ENCODE measurements at places on chromosomes 16 and 17. TPM values are rescaled to one million over a fixed set of nuclear protein-coding genes. Genes with fewer than 3 reads are reported as not detected.

GRCh38 chr17:15233971-15234370 is 31.2 kb downstream of the PMP22 start:
- no peak for DNase-seq

GRCh38 chr16:67961551-67961957 is 6.9 kb downstream of the SLC12A4 start:
- DNase-seq, result no peak

GRCh38 chr17:50677851-50678375 is 29.8 kb downstream of the ANKRD40 start:
- no peak for DNase-seq

- no peak for DNase-seq
Measured at GRCh38 chr17:63911657-63912100, 621 bp upstream of the CSHL1 start.

Gene PRSS33
- total RNA-seq, result not detected

- DNase-seq, result no peak
Measured at GRCh38 chr16:84117494-84117843, 727 bp upstream of the MBTPS1 start.

DNA sequence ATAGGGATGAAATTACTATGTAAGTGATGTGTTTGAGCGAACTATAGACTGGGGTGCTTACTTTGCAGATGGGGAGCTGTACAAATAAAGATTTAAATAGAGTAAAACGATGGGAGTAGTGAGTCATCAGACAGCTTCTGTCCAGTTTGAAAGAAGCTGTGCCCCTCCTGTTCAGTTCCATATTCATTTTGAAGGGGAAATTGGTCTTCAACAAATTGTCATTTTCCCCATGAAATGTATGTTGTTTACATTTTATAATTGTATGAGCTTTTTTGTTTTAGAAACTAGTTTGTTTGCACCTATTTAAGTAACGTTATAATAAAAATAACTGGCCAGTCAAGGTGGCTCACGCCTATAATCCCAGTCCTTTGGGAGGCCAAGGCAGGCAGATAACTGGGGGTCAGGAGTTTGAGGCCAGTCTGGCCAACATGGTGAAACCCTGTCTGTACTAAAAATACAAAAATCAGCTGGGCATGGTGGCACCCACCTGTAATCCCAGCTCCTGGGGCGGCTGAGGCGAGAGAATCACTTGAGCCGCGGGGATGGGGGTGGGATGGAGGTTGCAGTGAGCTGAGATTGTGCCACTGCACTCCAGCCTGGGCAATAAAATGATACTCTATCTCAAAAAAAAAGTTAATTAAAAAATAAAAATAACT is 20.2 kb downstream of the SEC14L1 start:
- DNase-seq, result no peak

Gene ITGB3
- 61.5 TPM for total RNA-seq

- DNase-seq, result no peak
Measured at GRCh38 chr16:17723531-17724134, 252.9 kb upstream of the XYLT1 start.

GRCh38 chr16:5377280-5377898 is 279.8 kb upstream of the EEF2KMT start:
- DNase-seq, result no peak

DNA sequence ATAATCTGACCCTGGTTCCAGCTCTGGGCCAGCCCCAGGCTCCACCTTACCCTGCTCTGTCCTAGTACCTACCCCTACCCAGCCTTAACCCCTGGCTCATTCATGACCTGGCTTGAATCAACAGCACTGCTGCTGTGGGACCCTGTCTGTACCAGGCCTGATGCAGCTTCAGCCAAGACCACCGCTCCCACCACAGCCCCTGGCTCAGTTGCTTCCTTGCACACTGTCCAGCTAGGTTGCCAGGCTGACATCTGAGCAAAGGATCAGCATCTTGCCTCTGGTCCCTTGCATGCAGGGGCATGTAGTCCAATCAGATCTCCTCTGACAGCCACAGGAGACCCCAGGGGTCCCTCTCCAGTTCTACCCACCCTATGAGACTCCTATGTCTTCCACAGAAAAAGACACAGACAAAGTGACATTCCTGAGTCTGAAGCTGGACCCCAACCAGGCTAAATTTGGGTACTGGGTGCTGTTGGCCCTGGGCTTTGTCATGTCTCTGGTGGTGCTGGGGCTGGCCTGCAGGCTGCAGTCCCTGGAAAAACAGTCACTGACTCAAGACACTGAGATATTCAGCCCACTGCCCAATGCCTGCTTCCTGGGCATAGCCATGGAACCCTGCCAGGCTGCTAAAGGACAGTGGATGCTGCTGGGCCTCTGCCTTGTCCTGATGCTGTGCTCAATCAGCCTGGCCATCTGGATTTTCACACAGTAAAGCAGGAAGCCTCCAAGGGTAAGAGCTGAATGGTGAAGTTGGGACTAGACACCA is 3.9 kb upstream of the KCNH6 start:
- no peak for DNase-seq

- DNase-seq, result no peak
Measured at GRCh38 chr17:49987681-49988441, 7.2 kb downstream of the DLX3 start.

- DNase-seq, result no peak
Measured at GRCh38 chr16:61274211-61274610, 762.0 kb downstream of the CDH8 start.

GRCh38 chr16:67935101-67935401 is 1.6 kb downstream of the PSMB10 start:
- DNase-seq, result no peak

Gene HOXB13
- total RNA-seq, result not detected

DNA sequence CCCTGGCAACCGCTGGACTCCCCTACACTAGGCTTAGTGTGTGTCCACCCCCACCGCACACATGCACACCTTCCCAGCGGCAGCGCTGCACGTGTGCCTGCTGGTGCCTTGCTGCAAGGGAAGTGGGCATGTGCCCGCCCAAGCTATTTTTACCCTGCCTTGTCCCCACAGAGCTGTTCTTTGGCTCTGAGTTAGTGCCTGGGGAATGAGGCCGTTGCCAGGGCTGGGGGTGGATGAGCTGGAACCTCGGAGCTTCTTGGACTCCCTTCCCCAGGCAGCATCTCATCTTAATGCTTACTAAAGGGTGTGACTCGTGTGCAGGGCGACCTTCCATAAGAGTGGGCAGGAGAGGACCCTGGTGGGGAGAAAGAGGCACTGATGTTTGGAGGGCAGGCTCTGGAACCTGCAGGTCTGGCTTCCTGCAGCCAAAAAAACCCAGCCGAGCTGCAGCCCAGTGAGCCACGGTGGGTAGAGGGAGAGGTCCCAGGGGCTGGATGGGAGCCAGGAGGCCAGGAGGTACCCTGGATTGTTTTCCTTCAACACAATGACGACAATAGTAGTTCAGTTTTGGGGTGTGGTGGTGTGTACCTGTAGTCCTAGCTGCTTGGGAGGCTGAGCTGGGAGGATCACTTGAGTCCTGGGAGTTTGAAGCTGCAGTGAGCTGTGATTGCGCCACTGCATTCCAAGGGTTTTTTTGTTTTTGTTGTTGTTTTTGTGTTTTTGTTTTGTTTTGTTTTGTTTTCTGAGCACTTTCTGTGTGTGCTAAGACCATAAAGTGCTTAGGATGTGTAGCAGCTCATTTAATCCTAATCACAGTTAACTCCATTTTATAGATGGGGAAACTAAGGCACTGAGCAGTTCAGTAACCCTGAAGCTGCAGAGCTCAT is 119.1 kb downstream of the RAB11FIP4 start:
- no peak for DNase-seq

Gene TBC1D3K
- not detected for total RNA-seq

DNA sequence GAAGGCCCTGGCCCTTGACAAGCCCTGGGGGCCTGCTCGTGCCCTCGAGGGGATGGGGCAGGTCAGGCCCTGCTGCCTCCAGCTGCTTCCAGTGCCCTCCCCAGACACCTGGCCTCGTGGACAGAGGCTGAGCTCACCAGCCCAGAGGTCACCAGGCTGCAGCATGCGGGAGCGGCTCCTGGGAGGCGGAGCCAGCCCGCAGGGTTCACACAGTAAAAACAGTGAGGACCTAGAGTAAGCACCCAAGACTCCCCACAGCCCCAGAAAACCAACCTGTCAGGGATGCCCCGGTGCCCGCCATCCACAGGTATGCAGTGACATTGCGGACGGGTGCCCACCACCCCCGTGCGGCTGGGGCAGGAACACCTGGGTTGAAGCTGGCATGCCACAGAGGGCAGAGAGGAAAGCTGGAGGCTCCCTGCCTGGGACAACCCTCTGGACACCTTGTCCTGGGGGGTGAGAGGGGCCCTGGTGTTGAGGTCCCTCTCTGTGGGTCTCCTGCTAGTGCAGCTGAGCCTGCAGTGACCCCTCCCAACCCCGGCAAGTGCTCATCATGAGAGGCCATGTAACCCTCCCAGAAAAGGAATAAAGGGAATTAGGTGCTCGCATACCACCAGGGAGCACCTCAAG is 62.1 kb downstream of the LMF1 start:
- no peak for DNase-seq

DNA sequence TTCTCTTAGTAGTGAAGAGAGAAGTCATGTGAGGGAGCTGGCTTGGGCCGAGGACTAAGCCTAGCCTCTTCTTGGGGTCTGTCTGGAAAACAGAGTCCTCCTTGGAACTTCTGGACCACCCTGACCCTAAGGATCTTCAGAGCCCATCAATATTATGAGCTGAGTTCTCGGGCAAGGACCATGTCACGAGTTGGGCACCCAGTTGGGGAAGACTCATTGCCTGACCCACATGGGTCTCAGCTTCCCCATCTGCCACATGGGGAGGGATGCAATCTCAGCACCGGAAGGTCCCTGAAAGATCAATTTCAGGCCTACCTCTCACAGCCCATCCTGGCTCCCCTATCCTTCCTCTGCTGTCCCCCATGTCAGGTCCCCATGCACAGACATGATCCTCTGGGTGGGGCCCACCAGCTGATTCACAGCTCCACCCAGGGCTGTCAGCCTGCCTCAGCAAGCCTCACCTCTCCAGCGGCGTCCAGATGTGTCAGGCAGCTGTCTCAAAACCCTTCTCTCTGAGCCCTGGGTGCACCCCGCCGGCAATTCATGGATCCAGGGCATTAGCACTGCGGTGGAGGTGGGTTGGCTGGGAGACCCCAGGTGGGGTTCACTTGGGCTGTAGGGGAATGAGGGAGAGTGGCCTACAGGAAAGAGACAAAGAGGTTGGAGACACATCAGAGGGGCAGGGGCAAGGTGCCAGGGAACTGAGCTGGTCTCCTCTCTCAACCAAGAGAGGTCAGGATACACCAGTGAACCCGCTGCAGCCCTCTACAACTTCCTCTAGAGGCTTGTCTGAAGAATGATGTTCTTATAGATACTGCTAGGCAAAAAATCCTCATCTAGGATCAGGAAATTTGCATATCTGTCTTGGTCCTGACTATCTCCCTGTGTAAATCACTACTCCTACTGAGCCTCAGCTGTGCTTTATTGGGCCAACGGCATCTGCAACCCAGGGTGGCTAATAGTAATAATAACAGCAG is 1.8 kb downstream of the NLRP1 start:
- DNase-seq, result peak; percentile 74

Gene MYH1
- not detected for total RNA-seq

GRCh38 chr16:19203374-19203966 is 35.4 kb downstream of the SYT17 start:
- DNase-seq, result no peak

Gene MT4
- not detected for total RNA-seq

DNA sequence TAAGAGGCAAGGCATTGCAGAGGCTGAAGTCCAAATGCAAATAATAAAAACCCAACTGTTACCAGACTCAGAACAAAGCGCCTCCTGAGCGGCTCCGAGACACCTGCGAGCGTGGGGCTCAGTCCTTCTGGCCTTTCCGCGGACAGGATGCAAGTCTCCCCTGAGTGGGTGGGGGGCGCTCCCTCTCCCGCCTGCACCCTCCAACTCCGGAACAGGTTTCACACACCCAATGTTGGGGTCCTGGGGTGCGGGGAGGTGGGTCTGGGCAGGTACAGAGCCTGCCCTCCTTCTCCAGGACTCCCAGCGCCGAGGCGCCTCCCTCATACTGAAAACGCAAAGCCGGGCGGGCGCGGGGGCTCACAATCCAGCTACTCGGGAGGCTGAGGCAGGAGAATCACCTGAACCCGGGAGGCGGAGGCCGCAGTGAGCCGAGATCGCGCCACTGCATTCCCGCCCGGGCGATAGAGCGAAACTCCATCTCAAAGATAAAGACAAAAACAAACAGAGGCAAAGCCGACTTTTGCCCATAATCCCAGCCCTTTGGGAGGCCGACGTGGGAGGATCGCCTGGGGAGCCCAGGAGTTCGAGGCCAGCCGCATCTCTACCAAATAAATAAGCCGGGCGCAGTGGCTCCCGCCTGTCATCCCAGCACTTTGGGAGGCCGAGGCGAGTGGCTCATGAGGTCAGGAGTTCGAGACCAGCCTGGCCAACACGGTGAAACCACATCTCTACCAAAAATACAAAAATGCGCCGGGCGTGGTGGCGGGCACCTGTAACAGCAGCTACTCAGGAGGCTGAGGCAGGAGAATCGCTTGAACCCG is 893 bp downstream of the GINS2 start:
- DNase-seq, result no peak

Gene DPEP2
- total RNA-seq, result 5.5 TPM

Gene SLC35G3
- total RNA-seq, result not detected

- DNase-seq, result no peak
Measured at GRCh38 chr16:10740845-10741208, 2.8 kb upstream of the NUBP1 start.

Gene ABCC3
- total RNA-seq, result 1.8 TPM

DNA sequence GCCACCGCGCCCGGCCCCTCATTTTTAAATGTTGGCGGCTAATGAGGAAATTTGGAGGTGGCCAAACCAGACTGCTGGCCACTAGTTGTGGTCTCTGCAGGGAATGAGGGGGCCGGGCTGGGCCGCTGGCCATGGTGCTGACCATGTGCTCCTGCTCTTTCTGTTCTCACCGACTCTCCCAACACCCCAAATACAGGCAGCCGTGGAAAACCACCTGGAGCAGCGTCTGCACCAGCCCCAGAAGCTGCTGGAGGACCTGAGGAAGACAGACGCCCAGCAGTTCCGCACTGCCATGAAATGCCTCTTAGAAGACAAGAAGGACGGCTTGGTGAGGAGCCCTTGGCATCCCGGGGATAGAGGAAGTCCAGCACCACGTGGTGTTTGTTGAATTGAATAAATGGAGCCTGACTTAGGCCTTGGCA is 21.3 kb downstream of the OTOA start:
- DNase-seq, result no peak

- no peak for DNase-seq
Measured at GRCh38 chr16:88521674-88522073, 48.5 kb upstream of the ZC3H18 start.

- no peak for DNase-seq
Measured at GRCh38 chr16:87489434-87490045, 3.3 kb downstream of the ZCCHC14 start.

Gene KIF2B
- not detected for total RNA-seq

DNA sequence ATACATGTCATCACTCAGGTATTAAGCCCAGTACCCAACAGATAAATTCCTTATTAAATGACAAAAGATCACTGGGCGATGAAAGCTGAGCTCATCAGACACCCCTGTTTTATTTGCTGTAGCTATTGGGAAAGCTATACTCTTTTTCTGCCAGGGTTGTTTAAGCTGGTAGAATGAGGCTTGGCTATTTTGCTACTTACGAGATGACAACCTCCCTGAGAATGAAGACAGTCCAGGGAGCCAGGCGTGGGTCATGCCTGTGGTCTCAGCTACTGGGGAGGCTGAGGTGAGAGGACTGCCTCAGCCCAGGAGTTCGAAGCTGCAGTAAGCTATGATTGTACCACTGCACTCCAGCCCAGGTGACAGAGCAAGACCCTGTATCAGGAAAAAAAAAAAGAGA is 4.3 kb upstream of the SH2B1 start:
- no peak for DNase-seq

GRCh38 chr17:64138441-64138840 is 8.5 kb upstream of the ERN1 start:
- DNase-seq, result no peak

Measured in esophagus muscularis mucosa (tissue), 4 donors.